Fibroblast of pulmonary artery (primary cell): ENCODE measurements at places on chromosomes 7 and 10.

GRCh38 chr10:91953600-91954160 is 30.1 kb downstream of the BTAF1 start:
- peak; percentile 44 for DNase-seq

DNA sequence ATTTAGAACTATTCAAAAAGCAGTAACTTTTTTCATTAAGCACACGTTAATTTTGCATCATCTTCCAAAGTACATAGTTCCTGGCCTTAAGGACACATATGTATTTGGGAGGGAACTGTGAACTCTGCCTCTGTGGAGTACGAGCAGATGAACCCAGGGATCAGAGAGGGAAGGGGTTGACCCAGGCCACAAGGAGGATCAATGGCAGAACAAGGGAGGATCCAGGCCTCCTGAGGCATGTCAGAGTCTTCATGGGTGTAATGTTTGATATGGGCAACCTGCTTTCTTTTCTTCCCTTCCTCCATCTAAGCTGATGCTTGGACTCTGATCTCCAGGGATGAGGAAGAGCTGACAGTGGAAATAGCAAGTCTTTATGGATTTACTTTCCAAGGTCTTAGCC is 164.0 kb downstream of the SH2D4B start:
- DNase-seq = no peak

GRCh38 chr10:56035489-56035888 is 325.6 kb downstream of the ZWINT start:
- no peak for DNase-seq

DNA sequence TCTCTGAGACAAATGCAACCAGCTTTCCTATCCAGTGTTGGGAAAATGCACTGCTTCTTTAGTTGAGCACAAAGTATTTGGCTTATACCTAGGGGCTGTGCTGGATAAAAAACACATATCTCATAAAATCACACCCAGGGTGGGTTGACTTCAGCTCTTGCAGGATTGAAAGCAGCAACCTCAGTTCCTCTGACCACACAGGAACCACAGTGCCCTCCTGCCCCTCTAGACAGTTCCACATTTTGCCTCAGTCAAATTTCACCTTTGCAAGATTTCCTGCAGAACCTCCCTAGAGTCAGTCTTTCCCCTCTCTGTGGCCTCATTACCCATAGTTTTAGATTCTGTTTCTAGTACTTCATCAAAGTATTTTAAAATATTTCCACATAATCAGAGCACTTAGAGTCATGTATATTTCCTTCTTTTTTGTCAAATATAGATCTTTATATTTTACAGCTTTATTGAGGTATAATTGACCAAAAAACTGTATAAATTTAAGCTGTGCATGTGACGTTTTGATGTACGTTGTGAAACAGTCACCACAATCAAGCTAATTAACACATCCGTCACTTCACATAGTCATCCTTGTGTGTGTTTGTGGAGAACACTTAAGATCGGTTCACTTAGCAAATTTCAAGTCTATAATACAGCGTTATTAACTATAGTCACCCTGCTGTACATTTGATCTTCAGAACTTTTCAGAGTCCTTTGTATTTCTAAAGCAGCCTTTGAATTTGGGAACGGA is 37.0 kb upstream of the EGR2 start:
- DNase-seq = no peak

DNA sequence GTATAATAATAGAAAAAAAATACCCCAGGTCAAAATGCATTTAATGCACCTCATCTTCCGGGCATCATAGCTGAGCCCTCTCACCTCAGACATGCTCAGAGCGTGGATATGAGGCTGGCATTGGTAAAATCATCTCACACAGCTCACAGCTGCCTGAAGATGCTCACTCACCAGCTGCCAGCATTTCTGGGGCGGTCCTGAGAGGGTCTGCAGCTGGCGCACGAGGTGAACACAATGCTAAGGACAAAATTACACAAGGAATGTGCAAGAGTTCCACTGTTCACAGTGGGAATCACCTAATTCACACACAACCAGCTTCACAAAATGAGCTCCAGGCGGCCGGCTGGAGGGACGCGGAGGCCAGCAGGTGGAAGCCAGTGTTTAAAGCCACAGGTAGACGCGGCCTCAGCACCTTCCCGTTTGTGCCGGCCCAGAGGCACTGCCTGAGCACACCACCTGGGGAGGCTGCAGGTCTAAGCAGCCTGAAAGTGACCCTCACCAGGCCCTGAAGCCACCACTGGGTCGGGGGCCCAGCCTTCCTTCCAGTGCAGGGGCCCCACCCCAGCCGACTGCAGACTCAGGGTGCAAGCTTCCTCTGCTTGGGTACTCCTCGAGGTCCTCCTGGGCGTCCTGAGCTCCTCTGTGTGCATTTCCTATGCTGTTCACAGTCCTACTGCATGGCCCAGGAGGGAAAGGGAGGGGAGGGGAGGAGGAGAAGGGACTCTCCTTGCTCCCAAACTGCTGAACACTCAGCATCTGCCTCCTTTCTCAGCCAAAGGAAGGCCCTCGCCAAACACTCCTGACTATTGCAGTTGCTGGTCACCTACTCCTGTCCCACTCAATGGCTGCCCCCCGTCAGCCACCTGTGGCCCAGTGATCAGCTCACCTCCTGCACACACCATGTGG is 61.2 kb upstream of the FAM20C start:
- no peak for DNase-seq

- DNase-seq = no peak
Observed at GRCh38 chr10:110698340-110698739, 54.2 kb downstream of the RBM20 start.

GRCh38 chr7:112624416-112624815 is 143.6 kb downstream of the LSMEM1 start:
- no peak for DNase-seq

DNA sequence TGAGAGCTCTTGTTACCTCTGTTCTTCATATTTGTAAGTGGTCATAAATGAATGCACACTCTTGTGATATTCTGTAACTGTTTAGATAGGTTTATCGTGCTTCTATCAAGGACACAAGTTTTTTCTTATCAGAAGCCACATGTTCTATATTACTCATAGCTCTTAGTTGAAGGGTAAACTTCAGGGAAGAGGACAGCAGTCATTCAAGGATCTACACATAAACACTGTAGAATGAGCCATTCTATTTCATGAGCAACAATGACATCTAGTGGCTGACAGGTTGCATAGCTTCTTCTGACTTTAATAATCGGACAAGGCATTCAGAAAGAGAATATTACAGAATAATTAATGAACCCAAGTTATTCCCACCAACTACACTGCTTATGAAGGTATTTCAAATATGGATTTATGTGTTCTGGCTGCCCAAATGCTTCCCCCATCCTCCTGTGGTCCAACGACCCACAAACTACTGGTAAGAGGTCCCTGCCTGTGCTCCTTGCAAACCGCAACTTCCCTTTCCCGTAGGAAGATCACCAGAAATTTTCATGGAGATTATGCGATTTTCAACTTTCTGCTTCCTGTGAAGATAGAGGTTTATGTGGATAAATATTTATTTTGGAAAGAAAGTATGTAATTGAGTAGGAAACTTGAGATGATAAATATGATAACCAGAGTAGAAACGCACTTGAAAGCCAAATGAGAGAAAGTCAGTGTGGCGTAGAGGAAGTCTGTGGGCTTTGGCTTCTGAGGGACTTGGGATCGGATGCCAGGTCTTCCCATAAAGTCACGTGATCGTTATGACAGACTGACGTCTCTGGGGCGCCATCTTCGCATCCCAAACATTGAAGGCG is 16.8 kb upstream of the ABCB5 start:
- peak; percentile 83 for DNase-seq

- no peak for DNase-seq
Observed at GRCh38 chr7:29900745-29901144, 88.9 kb downstream of the SCRN1 start.

GRCh38 chr7:115359119-115359518 is 437.2 kb downstream of the MDFIC start:
- DNase-seq = no peak

- peak; percentile 30 for DNase-seq
Observed at GRCh38 chr10:9814285-9814864, 1203.3 kb upstream of the CELF2 start.

GRCh38 chr7:88492153-88492552 is 185.5 kb upstream of the STEAP4 start:
- no peak for DNase-seq

DNA sequence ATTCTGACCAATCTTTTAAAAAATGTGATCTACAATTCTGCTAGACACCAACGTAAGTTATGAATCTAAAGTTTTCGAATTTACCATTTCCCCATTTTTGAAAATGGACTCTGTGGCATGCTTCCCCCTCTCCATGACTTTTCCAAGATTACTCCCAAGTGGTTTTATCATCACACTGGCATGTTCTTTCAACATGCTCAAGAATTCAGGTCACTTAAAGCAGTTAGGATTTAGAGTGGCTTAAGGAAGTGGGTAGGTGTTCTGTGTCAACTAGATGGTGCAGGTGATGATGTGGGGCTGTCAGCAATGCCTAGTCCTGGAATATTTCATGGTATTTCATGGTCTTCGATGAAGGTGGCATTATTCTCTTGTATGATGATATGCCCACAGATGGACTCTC is 164.0 kb upstream of the ASAH2 start:
- DNase-seq = no peak

DNA sequence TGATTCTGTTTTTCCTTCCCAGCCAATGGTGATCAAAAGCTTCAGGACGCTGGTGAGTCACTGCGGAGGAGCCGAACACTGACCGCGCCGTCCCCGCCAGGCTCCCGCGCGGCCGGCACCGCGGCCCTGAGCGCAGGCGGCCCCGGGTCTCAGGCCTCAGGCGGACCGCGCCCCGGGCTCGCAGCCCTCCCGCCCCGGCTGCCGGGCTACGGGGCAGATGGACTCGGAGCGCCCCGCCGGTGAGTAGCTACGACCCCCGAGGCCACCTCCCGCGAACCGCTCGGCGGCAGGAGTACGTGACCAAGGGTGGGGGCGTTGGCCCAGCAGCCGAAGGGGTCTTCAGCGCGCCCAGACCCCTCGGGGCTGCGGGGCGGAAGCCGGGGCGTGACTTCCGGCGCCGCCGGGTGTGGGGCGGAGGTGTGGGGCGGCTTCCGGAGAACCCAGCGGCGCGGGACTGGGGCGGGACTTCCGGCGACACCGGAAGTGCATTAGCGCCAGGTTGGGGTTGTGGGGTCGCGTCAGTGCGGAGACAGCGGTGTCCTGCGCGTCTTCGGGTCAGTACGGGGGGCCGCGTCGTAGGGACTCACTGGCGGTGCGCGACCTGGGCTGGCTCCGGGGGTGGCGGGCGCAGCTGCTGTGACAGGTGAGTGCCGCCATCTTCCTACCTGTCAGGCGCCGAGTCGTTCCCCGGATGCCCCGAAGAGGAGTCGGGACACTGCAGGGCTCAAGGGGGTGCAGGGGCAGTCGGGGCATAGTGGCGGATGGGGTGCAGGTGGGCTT is at the start of gene WDR37:
WDR37 (plus strand) TSS at position 60 of the 780 bp plus-strand sequence. CDS start 15,771 bp downstream, outside the sequence.
- DNase-seq = peak; percentile 90

DNA sequence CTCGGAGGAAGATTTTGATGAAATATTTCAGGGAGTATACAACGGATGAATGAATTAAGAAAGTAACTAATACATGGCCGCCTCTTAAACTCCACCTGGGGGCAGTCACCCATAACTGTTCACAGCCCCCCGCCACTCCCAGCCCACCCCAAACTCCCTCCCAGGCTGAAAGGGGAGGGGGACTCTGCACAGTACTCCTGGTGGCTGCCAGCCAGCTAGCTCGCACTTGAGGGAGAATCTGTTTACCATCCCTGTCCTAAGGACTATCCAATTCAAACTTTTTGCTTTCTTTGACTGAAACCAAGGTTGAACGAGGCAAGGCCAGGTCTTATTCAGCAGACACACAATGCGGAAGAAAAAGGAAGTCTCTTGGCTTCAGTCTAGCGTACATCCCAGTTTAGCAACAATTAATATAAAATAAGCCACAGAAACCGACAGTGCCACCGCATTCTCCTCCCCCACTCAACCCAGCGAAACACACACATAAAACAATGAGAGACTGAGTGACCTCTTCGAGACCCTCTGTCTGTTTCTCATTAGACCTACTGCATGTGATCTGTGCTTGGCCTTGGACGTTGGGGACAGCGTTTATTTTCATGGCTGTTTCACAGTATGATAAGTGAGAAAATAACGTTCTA is 219.5 kb downstream of the GLI3 start:
- no peak for DNase-seq

DNA sequence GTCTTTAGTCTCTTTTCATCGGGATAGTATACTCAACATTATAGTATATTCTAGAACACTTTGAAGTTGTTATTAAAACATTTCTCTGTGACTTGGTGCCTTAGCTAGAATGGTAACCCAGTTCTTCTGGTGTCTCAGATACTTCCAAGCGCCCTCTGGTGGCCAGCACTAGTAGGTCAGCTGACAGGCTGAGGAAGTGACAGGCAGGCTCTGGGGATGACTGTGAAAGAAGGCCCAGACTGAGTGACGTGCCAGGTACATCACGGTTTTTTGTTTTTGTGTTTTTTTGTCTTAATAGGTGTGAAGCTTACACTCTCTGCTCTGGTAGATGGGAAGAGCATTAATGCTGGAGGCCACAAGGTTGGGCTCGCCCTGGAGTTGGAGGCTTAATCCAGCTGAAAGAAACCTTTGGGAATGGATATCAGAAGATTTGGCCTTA is 5.1 kb downstream of the COMTD1 start:
- DNase-seq = peak; percentile 89

DNA sequence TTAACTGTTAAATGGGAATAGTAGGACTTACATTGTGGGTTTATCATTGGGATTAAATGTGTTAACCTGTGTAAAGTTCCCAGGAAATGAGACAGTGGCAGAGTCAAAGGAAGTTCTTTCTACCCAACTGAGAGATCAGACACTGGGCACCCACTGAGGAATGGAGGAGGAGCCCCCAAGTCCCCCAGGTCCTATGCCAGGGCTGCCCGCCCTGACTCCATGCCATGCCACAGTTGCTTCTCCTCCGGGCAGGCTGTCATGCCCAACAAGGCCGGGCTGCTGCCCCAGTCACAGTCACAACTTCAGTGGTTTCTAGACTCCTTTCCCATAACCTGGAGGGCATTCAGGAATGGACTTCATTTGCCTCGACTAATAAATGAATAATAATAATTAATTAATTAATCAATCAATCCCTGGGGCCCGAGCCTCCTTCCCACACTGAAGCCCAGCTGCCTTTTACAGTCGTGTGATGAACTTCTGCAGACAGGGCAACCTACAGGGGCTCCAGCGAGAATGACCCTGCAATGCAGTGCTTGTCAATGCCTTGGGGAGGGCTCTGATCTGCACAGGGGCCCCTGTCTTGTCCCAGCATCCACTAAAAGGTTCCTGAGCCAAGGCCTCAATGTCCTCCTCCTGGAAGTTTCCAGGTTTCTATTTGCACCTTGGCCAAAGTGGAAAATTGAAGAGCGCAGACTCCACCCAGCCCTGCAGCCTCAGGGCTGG is 32.4 kb downstream of the DRGX start:
- DNase-seq = no peak

DNA sequence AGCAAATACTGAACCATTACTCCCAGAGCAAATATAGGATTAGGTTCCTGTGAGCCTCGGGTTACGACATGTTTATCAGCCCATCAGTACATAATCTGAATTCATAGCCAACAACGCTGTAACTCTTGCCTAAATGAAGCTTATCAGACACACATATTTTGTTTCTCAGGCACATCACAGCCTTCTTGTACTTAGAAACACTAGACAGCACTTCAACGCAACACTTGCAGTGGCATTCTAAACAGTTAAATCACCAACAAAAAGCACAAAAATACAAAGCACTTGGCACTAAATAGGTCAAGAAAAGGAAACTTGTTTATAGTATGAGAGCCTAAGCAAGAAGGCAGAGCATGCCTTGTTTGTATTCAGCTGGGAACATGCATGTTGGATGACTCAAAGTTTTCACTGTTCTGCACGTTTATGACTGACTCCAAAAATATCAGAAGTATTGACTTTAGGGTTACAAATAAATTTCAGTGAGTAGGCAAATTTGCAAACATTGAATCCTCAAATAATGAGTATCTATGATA is 75.0 kb downstream of the VPS50 start:
- peak; percentile 65 for DNase-seq
